ENCODE measurements at places on chromosomes 13 and 19. TPM values are rescaled to one million over a fixed set of nuclear protein-coding genes. Genes with fewer than 3 reads are reported as not detected.

GRCh38 chr13:110338441-110339101, 31.5 kb downstream of the COL4A2 start:
- H3K27me3 ChIP-seq = peaks cover 4% of the 10 kb centered on the region
- H3K4me1 ChIP-seq = no peaks in the 10 kb centered on the region
- H3K27ac ChIP-seq = no peak overlapping the region
- H3K4me3 ChIP-seq = no peak overlapping the region
- no peaks in the 10 kb centered on the region for H3K36me3 ChIP-seq

DNA sequence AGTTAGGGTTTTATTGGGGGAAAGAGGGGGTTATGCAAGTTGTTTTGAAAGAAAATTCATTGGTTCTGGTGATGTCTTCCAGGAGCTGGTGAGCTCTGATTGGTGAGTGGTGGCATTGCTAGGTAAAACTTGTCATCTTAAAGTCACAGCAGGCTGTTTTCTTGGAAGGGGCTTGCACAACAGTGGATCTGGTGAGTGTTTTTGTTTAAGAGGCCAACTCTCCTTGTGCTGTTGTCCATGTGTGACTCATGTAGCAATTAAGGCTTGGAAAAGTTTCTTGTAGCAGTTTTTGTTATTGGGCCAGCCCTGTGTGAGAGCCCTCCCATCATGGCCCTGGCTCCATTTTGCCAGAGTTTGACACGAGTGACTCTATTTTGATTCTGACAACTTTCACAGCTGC, 109.4 kb downstream of the RFC3 start:
- no peaks in the 10 kb centered on the region for H3K36me3 ChIP-seq
- DNase-seq = no peak
- H3K27ac ChIP-seq = no peak overlapping the region
- H3K27me3 ChIP-seq = no peaks in the 10 kb centered on the region
- H3K4me3 ChIP-seq = no peak overlapping the region

GRCh38 chr13:108154421-108154858, 60.9 kb downstream of the LIG4 start:
- no peaks in the 10 kb centered on the region for H3K27me3 ChIP-seq
- H3K27ac ChIP-seq = peak overlapping the region; percentile 66

- no peaks in the 10 kb centered on the region for H3K27me3 ChIP-seq
- no peak overlapping the region for H3K4me3 ChIP-seq
- no peaks in the 10 kb centered on the region for H3K36me3 ChIP-seq
- DNase-seq = no peak
These were observed 24.7 kb downstream of the CHAMP1 start for GRCh38 chr13:114338959-114339358.

DNA sequence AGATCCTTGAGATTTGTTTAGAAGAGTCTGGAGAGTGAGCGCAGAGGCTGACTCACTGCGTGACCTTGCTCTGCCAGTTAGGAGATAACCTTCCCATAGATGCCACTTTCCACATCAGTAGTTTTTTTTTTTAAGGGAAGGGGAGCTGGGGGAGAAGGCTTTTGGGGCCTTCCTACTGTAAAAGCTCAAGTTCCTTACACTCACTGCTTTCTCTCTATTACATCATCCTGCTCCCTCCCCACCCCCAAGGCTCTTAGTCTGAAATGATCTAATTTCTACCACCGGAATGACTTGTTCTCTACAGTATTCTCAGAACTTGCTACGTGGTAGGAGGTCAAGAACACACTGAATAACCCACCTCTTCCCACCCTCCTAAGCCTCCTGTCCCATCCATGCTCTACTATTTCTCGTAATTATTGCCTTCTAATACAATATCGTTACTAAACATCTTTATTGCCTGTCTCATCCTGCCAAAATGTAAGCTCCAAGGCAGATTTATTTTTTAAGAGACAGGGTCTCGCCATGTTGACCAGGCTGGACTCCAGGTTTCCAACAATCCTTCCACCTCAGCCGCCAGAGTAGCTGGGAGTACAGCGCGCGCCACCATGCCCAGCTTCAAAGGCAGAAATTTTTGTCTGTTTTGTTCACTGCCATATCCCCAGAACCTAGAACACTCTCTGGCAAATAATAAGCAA, 1.2 kb downstream of the LONP1 start:
- peaks cover 37% of the 10 kb centered on the region for H3K4me1 ChIP-seq
- no peaks in the 10 kb centered on the region for H3K27me3 ChIP-seq
- peak overlapping the region; percentile 95 for H3K27ac ChIP-seq
- peaks cover 6% of the 10 kb centered on the region for H3K36me3 ChIP-seq

GRCh38 chr19:5547881-5548280, 19.9 kb downstream of the TINCR start:
- H3K4me3 ChIP-seq = no peak overlapping the region
- H3K27me3 ChIP-seq = peaks cover 9% of the 10 kb centered on the region
- no peak overlapping the region for H3K27ac ChIP-seq
- DNase-seq = peak; percentile 38

DNA sequence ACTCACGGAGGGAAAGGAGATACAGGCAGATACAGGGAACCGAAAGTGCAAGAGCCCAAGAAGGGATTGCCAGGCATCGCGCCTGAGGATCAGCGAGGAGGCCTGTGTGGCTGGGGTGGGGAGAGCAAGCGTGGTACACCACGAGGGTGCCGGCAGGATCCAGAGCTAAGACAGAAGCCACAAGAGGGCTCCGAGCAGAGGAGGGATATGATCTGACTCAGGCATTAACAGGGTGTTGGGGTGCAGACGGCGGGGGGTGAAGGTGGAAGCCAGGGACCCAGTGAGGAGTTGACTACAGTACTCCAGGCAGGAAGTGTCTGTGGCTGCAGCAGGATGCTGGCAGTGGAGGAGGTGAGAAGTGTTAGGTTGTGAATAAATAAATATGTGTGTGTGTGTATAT, 5.4 kb upstream of the PPP1R37 start:
- no peak for DNase-seq
- H3K4me1 ChIP-seq = peaks cover 5% of the 10 kb centered on the region
- no peaks in the 10 kb centered on the region for H3K27me3 ChIP-seq
- H3K4me3 ChIP-seq = no peak overlapping the region

Gene IRGC
- not detected for total RNA-seq

Gene CGB7
- not detected for total RNA-seq

Gene ZNF728
- total RNA-seq = not detected

Gene ZSCAN5A
- total RNA-seq = 23.7 TPM

Gene BCKDHA
- total RNA-seq = 9.7 TPM
